ENCODE measurements at places on chromosomes 1 and 21.

DNA sequence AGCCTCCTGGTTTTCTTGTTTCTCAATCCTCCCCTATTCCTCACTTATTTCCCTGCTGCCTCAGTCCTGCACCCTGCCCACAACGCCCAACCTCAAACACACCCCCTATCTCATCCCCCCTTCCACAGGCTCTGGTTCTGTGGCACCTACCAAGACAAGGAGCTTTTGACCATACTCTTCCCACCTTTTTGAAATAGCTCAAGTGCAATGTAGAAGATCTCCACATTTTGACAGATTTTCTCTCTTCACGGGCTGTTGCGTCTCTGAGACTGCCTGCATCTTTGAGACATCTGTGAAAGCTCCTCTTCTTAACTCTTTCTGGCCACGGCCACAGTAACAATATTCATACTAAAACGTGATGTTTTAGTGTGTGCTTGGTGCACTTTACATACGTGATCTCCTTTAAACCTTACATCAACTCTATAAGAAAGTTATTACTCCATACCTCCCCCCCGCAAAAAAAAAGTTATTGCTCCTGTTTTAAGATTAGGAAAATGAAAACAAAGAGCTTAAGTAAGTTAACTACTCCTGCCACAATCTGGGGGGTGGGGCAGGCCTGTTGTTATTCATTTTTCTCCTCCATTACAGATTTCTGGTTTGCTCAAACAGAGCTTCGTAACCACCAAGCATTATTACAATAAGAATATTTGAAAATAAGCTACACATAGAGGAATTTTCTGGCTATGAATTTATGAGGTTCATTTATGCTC is 1.8 kb upstream of the SERBP1 start:
- no peak for DNase-seq

GRCh38 chr1:151739590-151740355 is 18.5 kb downstream of the RIIAD1 start:
- DNase-seq: no peak

DNA sequence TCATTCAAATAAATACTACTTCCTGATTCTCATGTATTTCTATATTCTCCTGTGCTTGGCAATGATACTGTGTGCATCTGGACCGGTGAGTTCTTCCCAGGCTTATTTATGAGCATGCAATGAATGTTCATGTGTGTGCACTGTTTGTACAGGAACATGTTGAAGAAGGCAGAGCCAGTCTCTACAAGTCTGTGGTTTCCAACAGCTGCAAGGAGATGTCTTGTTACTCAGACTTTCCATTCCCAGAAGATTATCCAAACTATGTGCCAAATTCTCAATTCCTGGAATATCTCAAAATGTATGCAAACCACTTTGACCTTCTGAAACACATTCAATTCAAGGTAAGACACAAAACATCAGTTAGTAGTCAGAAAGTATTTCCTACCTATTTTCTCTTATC is 19.1 kb downstream of the FMO1 start:
- DNase-seq: no peak

DNA sequence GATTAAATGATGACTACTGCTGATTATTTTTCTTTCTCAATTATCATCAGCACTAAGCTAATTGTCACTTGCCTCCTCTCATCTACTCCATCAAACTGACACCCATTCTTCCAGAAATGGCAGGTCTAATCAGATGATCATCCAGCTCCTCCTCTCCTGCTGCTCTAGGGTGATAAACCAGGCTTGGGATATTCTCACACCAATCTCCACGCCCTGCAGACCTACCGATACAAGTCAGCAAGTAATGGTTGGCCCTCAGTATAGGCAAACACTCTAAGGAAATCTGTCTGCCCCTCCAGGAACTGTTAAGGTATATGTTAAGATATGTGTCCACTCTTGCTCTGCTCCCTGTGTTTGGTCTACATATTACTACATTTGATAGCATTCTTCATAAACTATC is 36.3 kb upstream of the C1orf21 start:
- no peak for DNase-seq

DNA sequence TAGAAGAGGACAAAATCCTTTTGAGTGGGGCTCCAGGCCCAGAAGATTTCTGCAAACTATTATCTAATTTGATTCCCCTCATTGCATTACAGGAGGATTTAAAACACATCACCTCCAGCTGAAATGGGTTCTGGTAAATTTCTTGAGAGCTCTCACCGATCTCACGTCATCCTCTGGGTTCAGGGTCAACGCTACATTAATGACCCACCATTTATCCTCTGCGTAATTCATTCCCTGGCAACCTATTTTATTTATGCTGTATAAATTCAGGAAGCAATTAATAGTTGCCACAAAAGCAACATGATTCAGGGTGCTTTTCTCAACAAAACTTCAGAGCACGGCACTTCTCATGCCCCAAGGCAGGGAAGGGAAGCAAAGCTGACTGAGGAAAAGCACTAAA is 38.9 kb downstream of the LMX1A start:
- no peak for DNase-seq

DNA sequence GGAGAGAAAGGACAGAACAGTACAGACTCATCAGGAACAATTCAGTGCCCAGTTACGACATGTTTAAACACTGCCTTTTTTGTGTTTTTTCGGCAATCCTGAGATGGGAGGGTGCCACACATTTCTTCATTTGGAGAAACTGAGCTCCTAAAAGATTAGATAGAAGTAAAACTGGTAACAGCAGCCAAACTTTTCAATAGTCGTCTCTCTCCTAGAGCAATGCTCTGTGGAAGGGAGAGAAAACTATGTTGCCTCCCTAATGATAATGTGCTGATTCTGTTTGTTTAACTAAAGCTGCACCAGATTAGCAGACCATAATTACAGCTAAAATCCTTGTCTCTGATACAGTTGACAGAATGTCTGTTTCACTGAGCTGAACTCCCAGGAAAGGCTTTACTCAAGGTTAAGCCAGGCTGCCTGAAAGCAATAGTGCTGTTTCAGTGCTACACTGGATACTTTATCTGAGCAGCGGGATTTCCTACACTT is 76.2 kb upstream of the CXADR start:
- no peak for DNase-seq

DNA sequence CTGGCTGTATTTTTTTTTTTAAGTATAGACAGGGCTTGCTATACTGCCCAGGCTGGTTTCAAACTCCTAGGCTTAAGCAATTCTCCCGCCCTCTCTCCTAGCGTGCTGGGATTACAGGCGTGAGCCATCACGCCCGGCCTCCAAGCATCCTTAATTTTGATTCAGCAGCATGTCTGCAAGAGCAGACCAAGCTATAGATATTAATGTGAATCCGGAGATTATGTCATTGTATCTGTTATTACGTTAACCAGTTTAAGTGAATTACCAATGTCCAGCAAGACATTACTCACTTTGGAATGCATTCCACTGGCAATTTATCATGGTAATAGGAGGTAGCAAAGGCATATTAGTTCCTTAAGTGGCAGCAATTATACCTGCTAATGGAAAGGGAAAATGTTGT is 179.7 kb downstream of the CHRM3 start:
- DNase-seq: no peak

- no peak for DNase-seq
Measured at GRCh38 chr1:17108786-17109185, 10.5 kb downstream of the PADI2 start.

- DNase-seq: no peak
Measured at GRCh38 chr1:39450956-39451606, 40.4 kb upstream of the BMP8A start.

DNA sequence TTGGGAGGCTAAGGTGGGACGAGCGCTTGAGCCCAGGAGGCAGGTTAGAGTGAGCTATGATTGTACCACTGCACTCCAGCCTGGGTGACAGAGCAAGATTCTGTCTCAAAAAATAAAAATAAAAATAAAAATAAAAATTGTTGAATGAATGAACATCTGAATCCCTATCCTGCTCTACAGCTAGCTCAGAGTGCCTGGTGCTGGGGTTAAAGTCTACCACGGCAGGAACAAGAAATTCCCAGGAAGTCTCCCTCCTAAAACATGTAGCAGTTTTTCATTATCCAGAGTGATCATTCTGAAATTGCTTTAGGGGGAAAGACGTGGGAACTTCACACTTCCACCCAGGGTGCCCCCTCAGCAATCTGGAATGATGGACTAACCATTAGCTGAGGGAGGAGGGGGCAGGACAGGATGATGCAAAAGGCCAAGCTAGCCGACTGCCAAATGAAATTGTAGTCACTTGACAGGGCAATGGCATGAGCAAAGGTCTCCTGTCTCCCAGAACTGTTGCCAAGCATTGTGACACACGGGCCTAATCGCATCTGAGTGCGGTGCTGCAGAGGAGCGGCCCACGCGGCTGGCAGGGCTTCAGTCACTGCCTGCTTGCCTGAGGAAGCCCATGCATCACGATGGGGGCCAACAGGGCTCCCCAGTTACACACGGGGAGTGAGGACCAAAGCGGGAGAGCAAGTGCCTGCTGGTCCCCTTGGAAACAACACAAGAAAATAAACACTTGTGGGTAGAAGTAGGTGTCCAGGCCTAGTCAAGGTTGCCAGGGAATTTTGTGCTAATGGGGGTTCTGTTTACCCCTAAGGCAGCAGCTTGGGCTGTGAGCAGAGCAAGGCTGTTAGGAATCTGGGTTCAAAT is 85.7 kb downstream of the NENF start:
- no peak for DNase-seq

All from D721Med (cell line).